Fibroblast of the conjunctiva (primary cell): ENCODE measurements at places on chromosomes 12 and 14.
A peak's percentile ranks its signal among the peaks of the same experiment; 100 is the strongest.

DNA sequence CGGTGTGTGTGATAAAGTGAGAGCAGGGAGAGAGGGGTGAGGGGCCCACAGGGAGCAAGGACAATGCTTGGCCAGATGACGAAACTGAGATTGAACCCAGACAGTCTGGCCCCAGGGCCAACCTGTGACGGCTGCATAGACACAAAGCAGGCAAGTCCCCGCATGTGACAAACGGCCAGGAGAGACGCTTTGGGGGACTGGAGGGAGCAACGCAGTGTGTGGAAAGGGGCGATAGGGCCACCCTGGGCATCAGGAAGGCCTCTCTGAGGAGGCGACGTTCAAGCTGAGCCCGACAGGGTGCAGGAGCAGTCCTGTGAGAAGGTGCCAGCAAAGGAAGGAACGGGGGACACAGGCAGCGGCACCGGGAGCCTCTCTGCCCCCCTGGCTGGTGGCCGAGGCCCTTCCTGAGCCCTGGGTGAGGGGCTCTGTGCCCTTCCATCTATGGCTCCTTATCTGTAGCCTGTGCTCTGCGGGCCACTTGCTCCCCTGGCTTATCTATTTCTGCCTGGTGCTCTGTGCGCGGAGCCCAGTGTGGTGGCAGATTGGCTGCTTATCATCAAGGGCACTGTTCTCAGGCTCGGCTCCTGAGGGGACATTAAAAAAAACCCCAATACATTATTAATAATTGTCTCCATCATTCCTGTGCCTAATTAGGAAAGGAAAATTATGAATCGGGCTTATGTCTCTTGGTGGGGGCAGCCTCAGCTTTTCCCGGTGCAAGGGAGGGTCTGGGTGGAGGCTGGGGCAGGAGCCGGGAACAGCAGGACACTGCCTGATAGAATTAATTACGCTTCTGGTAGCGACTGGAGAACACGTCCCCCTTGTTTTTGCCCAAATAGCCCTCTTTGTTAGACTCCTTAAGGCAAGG is 39.8 kb downstream of the PRIMA1 start:
- DNase-seq, result no peak

DNA sequence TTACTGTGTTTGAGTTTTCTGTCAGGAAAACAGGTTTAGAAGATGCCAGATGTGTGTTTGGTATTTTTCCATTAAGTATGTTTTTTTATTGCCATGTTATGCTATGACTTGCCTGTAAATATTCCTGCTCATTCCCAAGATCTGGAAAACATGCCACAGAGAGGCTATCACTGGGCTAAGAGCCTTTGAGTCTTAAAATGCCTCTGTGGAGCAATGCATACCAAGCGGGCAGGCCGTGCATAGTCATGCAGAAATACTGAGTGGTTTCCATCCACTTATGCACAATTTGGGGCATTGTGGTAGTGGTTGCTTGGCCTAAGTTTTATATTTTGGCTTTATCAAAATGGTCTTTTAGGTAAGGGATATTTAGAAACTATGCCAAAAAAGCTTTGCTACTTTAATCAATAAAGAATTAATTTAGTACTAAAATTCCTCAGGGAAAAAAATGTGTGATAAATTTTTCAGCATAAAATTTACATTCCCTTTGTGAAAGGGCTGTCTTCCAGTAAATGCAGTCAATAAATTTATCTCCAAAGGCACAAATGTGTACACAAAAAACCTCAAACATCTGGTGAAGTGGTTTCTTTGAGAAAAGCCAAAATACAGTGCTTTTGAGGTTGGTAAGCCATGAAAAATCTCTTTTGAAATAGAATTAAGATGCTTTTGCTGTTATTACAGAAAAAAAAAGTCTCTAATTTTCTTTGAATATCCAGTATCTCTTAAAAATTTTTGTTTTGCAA is 341.3 kb upstream of the FBXO33 start:
- DNase-seq, result no peak

- no peak for DNase-seq
These were observed 4.9 kb upstream of the KLHL33 start for GRCh38 chr14:20440882-20441281.

GRCh38 chr14:104116756-104117340 is 21.5 kb upstream of the KIF26A start:
- no peak for DNase-seq

DNA sequence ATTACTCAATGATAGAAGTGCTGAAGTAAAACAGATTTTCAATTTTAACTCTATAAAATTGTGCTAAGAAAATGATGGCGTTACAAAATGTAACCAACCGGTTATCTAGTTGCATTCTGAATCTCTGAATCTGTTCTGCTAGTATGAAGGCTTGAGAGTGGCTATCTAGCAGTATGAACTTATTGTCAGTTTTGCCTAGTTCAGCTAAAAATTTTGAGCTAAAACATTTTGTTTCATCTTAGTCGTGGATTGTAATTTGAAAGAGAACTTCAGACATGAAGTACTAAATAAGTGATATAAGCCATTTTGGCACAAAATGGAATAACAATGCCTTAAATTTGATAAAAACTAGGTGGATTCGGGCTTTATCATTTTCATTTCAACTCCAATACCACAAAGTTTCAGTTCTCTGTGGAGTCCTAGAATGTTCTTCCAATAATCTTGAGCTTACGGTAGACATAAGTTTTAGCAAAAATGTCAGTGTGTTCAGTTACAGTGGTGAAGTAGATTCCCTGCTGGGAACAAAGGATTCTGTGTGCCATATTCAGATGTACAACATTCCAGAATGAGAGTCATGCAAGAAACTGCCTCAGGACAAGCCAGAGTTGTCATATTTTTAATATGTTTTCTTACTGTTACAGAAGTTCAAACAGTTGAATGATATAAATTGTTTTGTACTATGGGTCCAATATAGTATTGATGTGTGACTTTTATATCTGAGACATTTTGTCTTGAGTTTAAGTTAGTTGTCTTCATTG is 28.1 kb downstream of the ATP6V1D start:
- DNase-seq, result no peak

GRCh38 chr14:96470331-96470730 is 31.9 kb upstream of the PAPOLA start:
- peak; percentile 13 for DNase-seq

DNA sequence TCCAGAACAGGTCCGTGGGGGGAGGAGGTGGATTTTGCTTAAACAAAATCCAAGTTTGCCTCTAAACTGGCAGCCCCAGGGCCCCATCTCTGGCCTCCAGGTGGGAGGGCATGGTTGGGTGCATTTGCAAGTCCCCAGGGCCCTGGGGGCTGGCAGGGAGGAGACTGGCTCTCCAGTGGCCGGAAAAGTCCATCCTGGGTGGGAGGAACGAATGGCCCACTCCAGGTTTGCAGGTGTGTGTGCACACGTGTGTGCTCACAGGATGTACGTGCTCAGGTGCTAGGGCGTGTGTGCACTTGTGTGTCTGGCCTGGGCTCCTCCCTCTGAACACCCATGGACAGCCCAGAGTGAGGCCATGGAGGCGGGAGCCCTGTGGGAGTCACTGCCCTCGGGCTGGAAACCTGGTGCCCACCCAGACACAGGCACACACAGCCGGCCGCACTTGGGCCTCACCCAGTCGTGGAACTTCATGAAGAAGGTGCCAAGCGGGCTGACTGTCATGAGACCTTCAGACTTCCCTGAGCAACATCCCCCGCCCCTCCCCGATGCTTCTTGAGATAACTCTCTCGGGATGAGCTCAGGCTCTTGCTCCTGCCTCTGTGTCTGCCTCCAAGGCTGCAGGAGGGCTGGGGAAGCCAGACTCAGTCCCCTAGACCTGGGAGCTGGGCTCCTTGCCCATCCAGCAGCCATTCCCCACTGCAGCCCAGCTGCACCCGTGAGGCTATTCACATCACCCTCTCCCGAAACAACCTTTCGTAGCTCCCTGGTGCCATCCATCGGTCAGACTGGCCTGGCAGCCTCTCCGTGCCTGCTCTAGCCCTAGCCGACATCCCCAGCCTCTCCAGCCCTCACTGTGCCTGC is 9.4 kb downstream of the AHNAK2 start:
- DNase-seq, result no peak

DNA sequence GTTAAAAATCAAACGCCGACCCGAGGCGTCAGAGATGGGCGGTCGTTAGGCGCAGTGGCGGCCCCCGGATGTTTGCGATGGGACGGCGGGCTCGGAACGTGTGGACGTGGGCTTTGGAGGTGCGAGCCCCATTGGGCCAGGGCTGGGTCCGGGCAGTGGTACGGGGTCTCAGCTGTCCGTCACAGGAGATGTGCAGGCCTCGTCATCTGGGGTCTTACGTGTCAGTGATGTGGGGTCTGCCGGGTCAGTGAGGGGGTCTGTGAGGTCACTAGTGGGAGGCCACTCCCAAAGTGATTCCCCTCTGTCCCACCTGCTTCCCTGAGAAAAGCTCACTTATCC is 21.6 kb upstream of the CHFR start:
- no peak for DNase-seq

DNA sequence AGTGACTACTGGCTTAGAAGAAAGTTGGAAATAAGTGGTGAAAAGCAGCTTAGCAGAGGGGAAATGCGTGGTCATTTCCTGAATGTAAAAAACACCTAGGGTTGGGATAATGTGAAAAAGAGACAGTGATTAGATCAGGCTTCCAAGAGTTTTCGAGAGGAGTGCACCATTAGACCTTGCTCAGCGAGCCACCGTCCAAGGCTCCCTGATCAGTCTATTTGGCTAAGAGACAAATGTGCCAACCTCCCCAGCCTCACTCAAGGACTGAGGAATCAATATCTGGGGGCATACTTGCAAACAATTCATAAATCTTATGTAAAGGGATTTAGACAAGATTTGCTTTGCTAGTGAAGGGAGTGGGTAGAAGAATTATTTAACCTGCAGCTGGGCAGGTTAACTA is 594.5 kb downstream of the NRXN3 start:
- DNase-seq, result no peak

GRCh38 chr14:34322940-34323418 is 139.1 kb downstream of the SPTSSA start:
- peak; percentile 38 for DNase-seq

DNA sequence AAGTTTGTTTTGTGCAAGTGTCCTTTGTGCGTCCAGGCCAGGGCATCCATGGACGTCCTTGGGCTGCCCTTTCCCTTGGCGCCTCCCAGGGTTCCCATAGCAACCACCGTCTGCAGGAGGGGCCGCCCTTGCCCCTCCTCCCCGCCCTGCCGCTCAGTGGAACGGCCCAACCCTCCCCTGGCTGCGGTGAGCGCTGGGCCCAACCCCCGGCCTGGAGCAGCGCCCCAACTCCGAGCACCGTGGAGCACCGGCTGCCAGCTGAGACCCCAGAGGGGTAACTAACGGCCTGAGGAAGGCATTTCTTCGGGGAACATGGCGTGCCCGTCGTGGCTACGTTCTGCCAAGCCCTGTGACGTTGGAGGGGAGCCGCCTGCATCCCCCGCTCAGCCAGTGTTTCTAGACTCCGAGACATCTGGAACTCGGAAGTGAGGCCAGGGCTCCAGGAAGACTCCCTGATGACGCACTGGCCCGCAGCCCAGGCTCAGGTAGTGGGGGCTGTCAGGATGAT is 5.3 kb upstream of the ACACB start:
- peak; percentile 82 for DNase-seq

DNA sequence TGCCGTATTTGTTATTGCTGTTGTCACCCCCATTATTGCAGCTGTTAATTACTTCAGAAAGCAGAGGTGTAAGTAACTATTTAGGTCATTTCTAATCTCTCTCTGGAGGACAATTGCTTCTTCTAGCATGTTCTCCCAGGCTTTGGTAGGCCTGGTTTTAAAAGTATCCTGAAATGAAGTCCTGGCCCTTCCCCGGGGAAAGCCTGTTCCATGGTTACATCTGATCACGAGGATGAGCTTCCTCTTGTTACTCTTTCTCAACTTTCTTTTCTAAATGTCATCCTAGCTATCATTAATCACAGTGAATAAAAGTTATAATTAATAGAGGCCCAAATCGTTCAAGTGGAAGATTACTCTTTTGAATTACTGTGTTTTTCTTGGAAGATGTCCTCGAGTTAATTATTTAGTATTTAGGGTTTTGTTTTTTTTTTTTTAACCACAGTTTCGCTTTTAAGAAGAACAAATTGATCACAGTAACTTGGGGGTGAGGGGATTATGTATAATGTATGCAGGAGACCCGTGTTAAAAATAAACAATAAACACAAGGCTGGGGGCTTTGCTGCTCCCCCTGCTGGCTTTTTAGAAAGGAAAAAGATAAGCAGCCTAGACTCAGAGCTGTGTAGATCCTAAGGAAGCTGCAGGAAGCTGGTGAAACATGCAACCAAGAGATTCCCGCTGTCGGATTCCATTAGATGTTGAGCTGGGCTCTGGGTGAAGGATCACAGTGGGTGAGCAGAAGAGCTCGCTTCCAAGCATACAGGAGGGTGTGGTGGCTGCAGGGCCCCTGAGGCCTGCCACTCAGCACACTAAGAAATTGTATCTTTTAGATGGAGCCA is 420.1 kb downstream of the FUT8 start:
- no peak for DNase-seq

- DNase-seq, result no peak
These were observed 111.1 kb downstream of the SMOC1 start for GRCh38 chr14:69990323-69990722.

DNA sequence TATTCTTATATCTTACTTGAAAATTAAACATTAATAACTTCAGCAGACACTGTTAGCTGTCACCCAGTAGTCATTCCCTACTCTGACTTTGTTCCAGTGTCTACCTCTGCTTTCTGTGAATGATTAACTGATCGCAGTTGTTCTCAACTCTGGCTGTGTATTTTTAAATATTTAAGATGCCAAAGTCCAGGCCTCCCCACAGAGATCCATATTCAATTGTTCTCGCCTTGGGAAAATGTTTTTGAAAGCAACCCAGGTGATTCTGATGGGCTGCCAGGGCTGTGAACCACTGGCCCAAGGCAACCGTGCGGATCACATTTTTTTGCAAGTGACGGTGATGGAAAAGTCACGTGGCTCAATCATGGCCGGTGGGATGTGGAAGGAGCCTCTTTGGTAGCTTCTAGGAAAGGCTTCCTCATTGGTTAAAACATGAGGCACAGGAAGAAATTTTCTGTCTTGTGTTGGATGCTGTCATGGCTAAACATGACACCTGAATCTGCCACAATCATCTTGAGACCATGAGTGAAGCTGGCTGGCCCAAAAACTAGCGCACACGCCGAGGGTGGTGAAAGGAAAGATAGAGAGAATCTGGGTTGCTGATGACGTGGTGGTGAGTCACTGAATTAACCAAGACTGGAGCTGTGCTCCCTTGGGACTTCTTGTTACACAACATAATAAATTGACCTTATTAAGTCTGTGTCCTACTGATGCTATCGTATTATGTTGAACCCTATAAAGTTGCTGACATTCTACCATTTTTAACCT is 37.2 kb downstream of the RDH12 start:
- peak; percentile 94 for DNase-seq

DNA sequence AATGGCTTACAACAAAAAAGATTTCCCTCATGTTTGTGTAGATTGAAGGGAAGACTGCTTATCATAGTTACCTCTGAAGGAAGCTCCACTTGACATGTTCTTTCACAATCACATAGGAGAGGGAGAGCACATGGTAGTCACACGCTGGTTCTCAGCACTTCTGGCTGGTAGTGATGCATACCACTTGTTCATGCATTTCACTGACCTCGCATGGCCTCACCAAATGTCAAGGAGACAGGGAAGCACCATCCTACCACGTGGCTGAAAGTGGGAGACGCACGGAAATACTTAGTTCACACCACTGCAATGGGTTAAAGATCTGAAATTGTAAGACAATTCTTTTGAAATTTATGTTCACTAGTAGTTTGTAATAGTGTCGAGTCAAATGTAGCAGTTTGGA is 74.0 kb downstream of the PDE3A start:
- DNase-seq, result no peak

- no peak for DNase-seq
These were observed 3.3 kb upstream of the SLC22A17 start for GRCh38 chr14:23355871-23356435.

GRCh38 chr14:72808564-72808963 is 85.3 kb downstream of the DPF3 start:
- DNase-seq, result no peak
